Right renal pelvis (tissue), 4 donors: ENCODE measurements at places on chromosomes 6 and 20. TPM values are rescaled to one million over a fixed set of nuclear protein-coding genes. Genes with fewer than 3 reads are reported as not detected.

DNA sequence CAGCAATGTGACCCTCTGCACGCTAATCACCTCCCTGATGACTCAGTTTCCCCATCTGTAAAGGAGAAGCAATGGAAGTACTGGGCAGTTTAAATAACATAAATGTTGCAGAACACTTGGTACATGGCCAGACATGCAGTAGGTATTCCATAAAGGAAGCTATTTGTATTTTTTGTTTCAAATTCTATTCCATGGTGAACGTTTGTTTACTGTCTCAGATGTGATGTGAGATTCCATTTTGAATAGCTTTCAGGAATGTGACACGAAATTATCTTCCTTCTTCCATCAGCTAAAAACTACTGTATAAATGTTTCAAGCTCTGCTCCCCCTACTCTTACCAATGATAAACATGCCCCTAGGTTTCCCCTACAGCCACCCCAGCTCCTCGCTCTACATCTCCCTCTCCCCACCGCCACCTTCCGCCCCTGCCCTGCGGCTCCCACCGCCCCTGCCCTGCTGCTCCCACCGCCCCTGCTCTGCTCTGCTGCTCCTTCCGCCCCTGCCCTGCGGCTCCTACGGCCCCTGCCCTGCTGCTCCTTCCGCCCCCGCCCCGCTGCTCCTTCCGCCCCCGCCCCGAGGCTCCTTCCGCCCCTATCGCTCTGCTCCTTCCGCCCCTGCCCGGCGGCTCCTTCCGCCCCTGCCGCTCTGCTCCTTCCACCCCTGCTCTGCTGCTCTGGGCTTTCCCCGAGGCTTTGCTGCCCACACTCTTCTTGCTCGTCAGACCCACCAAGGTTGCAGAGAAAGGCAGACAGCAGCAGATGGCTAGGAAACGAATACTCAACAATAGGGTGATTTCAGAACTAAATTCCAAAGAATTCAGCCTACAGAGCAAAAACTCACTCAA is 78.9 kb downstream of the THBS2 start:
- DNase-seq = no peak

GRCh38 chr6:139430899-139431601 is 56.6 kb upstream of the CITED2 start:
- DNase-seq = no peak

The PPIL6 gene
- 16.6 TPM for polyA plus RNA-seq

- DNase-seq = no peak
Measured at GRCh38 chr6:75759207-75759606, 10.2 kb downstream of the MYO6 start.

DNA sequence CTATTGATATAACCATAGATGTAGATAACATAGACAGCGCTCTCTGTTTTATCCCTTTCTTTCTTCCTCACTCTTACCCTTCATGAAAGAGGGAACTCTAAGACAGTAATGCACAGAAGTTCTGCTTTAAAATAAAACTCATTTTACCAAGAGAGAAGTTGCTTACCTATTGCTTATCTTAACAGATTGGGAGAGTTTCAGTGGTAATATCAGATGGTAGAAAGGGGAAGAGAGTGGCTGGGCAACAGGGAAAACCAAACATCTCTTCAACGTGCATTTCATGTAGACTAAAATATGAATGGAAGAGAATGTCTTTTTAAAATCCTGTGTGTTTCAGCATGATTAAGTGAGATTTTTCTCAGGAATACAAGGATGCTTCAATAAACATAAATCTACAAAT is 45.3 kb upstream of the SIRPG start:
- DNase-seq = no peak

DNA sequence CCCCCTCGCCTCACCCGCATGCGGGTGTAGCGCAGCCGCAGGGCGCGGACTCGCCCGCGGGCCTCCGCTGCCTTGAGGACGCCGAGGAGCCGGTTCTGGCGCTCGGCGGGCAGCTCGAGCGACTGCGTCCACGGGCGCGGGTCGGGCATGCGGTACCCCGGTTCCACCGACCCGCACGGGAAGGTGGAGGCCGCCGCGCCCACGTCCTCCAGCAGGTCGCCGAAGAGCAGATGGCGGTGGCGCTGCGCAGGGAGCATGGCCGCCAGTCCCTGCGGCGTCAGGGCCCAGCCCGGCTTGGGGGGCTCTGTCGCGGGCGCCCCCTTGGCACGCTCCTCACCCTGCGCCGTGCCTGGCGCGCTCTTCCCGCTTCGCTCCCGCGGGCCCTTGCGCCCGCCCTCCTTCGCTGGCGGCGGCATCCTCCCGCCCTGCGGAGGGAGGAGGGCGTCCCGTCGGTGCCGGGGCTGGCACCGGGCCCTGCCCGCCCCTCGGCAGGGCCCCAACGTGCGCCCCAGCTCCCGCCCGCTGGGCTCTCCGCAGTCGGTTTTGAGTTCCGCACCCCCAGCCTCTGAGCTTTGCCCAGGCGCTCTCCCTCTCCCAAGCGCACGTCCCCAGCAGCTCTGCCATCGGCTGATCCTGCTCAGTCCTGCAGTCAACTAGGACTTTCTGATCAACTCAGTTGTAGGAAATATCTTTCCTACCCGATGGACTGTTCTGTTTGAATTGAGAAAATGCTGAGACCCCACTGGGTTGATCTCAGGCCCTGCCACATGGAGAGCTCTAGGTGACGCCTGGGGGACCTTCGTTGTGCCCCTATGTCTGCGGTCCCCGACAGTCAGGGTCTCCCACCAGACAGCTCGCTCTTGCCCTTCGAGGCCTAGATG is at the start of gene LKAAEAR1:
Gene LKAAEAR1, minus strand, starts transcription at position 595 of the 881 bp plus-strand sequence. Its CDS starts 179 bp downstream, at position 416.
- DNase-seq = no peak

The SYTL3 gene
- polyA plus RNA-seq = 3.8 TPM

The CGA gene
- polyA plus RNA-seq = 1.0 TPM
